Suppressor macrophage (primary cell): ENCODE measurements at places on chromosomes 12 and 14.
A peak's percentile ranks its signal among the peaks of the same experiment; 100 is the strongest.

DNA sequence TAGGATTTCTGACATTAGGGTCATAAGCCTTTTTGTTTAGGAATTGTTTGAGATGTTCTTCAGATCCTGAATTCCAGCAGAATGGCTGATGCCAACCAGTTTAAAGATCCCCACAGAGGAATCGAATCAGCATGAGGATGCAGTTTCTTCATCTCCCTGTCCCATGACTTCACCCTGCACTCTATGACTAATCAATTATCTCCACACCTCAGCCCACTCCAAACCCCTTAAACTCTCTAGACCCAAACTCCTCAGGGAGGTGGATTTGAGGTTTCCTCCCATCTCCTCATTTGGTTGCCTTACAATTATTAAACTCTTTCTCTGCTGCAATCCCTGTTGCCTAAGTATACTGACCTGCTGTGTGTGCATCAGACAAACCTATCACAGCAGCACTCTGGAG is 86.5 kb upstream of the CRY1 start:
- DNase-seq, result no peak

- no peak for DNase-seq
These were observed 9.7 kb downstream of the WSB2 start for GRCh38 chr12:118050972-118051910.

GRCh38 chr14:62185078-62185477 is 422.9 kb downstream of the SNAPC1 start:
- no peak for DNase-seq

GRCh38 chr14:102071283-102071998 is 15.4 kb downstream of the HSP90AA1 start:
- DNase-seq, result no peak

GRCh38 chr14:51294951-51295525 is 55.0 kb downstream of the TMX1 start:
- no peak for DNase-seq

GRCh38 chr14:54220071-54220703 is 176.6 kb upstream of the CDKN3 start:
- no peak for DNase-seq

GRCh38 chr12:89306827-89307473 is 45.4 kb downstream of the DUSP6 start:
- DNase-seq, result peak; percentile 51

- no peak for DNase-seq
These were observed 240.6 kb upstream of the GRIP1 start for GRCh38 chr12:66919466-66919865.

DNA sequence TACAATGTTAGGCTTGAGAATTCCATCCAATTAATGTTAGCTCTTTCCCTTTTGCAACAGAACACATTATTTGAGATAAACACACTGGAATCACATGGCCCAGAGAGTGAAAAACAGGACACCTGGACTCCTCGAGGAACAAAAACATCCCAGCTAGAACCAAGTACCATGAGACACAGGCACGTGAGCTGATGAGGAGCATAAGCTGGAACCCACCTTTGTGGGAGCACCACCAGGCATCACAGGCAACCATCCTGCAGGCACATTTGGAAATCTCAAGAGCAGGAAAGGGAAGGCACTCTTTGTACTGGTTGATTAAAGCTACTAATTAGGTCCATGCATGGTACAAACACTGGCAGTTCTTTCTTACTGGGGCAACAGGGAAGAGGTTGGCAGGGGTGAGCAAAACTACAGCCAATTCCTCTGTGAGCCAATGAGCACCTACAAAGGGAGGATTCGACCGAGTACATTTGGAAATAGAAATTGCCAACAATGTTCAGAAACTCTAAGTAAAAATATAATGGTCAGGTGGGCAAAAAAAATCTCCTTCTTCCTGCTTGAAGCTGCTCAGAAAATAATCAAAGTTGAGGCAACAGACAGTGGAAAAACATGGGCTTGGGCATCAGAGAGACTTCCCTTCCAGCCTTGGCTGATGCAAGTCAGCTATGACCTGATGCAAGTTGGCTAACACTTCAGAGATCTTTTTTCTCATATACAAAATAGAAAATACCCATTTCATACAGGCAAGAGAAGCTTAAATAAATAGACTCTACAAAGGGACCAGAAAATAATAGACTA is 216.7 kb downstream of the NUAK1 start:
- no peak for DNase-seq

DNA sequence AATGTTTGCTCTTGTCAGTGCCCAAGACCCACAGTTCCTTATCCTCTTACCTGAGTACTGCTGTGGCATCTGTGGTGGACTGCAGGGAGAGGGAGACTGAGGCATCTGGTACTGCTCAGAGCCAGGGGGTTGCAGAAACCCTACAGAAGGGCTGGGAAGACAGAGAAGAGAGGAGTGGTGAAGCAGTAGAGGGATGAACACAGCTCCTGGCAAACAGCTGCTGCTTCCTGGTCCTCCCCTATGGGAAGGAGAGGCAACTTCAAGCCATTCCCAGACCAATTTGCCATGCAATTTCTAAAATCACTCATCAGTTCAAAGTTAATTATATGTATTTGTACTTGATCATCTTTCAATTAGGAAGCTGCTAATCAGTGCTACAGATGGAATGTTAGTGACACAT is 15.7 kb upstream of the STAC3 start:
- DNase-seq, result no peak

GRCh38 chr14:67242168-67242420 is 859 bp downstream of the PALS1 start:
- DNase-seq, result no peak

DNA sequence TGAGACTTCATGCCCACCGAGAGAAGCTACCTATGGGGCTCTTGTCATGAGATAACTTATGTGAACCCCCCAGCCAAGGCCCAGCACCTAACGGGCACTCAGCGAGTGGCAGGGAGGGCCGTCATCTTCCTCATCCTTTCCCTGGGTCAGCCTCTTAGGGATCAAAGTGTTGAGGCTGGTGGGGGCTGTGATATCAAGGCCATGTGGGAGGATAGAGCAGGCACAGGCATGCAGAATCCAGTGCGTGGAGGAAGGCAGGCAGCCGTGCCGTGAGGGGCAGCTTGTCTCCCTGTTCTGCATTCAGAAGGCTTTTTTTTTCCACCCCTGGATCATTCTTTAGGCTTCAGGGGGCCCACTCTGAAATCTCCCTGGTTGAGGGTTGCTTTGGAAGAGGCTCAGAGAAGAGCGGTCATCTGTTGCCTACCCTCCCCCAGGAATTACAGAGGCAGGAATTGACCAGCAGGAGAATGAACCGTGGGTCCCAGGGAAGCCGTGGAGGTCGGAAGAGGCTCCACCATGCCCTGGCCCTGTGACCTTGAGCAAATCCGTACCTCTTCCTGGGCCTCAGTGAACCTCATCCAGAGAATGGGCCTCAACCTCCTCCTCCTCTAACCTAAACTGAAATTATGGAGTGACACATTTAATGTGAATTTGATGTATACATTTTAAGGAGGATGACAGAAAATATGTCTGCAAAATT is 62.8 kb downstream of the BEGAIN start:
- no peak for DNase-seq

- DNase-seq, result peak; percentile 61
These were observed 72.1 kb downstream of the PRIMA1 start for GRCh38 chr14:93716002-93716745.

DNA sequence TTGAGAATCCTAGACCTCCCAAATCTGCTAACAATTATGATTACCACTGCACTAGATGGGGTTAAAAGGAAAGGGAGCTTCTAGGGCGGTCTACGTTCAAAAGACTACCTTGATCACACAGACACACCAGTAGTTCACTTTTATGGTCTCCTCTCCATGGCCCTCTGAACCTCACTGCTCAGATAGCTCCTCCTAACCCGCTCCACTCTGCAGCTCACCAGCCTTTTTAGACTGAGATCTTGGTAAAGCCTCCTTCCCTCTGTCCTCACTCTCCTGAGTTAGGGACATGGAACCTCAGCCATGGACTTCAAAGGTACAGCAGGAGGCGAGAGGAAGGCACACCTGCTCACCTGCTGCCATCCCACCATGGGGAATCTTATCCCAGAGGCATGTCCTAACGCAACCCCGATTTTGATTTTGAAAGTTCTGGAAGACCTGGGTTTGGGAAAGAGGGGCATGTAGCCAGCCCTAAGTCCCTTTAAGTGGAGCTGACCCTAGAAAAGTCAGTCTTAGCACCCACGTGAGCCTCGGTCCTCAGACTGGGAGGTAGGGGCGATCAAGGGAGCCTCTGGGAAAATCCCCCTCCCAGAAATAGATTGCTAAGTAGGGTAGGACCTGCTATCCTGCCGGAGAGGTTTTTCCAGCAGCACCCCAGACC is 1.3 kb downstream of the ZNF219 start:
- no peak for DNase-seq

DNA sequence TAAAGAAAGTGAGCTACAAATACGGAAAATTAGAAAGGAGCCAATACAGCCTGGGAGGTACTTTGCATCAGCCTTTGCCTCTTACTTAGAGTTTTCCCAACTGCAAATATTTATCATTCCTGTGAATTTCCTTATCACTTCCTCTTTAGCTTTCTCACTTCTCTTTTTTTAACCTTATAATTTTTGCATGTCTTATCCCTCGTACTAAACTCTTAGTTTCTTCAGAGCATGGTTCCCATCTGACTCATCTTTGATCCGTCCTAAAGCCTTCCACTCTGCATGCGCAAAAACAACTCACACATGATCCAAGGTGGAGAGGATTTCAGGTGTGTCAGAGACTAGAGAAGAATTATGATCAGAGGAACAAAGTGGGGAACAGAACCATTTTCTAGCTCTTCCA is 9.6 kb upstream of the SNAPC1 start:
- peak; percentile 84 for DNase-seq

DNA sequence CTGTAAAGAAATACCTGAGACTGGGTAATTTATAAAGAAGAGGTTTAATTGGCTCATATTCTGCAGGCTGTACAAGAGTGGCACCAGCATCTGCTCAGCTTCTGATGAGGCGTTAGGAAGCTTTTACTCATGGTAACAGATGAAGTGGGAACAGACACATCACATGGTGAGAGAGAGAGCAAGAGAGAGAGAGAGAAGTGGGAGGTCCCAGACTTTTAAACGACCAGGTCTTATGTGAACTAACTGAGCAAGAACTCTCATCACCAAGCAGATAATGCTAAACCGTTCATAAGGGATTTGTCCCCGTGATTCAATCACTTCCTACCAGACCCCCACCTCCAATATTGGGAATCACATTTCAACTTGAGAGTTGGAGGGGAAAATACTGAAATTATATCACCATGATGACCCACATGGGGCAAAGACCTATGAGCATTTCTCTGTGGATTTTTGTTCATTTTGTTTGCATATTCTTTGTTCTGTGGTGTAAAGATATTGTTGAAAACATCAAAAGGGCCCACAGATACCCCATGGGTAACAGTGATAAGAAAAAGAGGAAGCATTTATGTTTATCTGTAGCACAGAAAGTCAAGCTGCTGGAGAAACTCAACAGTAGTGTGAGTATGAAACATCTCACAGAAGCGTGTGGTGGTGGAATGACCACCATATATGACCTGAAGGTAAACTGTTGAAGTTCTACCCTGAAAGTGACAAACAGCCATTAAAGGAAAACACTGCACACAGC is 135.2 kb upstream of the PDE3A start:
- DNase-seq, result no peak

DNA sequence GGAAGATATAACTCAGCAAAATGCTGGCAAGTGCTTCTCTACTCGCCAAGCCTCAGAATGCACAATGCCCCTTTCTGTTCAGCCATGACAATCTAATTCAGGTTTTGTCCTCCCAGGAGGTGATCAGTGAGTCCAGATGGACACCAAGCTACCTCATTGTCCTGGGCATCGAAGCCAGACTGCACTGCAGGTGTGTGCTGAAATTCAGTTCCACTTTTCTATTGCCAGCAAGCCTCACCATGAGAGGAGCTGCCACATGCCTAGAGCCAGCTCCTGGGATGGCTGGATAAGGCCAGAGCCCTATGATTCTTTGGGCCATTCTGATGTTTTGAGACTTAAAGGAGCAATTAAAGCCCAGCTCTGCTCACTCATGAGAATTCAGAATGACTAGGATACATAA is 186.7 kb downstream of the GRIN2B start:
- no peak for DNase-seq

GRCh38 chr12:64685050-64685449 is 74.2 kb downstream of the GNS start:
- DNase-seq, result no peak

DNA sequence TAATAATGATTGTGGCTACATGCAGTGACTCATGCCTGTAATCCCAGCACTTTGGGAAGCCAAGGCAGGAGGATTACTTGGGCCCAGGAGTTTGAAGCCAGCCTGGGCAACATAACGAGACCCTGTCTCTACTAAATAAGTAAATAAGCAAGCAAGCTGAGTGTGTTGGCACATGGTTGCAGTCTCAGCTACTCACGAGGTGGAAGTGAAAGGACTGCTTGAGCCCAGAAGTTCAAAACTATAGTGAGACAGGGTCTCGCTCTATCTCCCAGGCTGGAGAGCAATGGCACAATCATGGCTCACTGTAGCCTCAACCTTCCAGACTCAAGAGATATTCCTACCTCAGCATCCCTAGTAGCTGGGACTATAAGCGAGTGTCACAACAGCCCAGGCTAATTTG is 64.7 kb downstream of the RPS6KA5 start:
- DNase-seq, result no peak

DNA sequence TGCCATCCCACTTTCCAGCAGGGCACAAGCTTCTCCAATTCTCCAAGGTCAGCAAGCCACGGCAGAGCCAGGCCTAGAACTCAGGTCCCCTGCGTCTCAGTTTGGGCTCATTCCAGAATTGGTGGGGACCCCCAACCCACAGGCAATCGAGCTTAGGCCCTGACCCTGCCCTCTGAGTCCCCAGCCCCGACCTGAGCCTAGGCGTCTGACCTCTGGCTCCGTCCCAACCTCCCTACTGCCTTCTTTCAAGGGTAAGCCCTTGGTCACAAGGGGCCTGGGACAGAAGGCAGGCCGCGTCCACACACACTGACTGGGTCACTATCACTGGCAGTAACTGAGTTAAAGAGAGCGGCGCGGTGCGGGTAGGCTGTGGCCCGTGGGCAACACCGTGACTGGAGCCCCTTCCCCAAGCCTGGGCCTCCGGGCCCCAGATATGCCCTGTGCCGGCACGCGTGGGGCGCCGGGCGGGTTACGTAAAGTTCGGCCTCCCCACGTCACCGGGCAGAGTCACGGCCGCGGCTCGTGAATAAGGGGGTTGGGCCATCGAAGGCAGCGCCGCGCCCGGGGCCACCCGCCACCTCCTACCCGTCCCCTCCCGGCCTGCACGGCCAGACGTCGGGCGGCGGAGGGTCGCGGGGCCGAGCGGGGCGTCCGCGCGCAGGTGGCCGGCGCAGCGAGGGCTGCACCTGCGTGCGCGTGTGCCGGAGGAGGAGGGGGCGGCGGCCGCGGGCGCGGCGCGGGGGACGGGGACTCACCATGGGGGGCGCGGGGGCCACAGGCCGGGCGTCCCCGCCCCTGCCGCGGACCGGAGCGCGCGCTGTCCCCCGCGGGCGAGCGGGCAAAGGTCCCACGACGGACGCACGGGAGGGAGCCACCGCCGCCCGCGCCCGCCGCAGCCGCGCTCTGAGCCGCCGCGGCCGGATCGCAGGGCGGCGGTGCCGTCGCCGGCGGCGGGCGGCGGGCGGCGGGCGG is 516 bp downstream of the ANKRD9 start:
- DNase-seq, result peak; percentile 81
